ENCODE measurements at places on chromosomes 1 and 21.
A peak's percentile ranks its signal among the peaks of the same experiment; 100 is the strongest.

GRCh38 chr1:36913484-36914060, 120.7 kb downstream of the GRIK3 start:
- DNase-seq = no peak

- DNase-seq = no peak
Measured at GRCh38 chr1:151915061-151915686, 5.9 kb upstream of the THEM4 start.

- DNase-seq = no peak
Measured at GRCh38 chr1:23798662-23799142, 1.9 kb downstream of the GALE start.

GRCh38 chr1:94694226-94694915, 125.8 kb upstream of the SLC44A3 start:
- DNase-seq = no peak

GRCh38 chr1:88457197-88457596, 226.9 kb upstream of the PKN2 start:
- DNase-seq = no peak

- no peak for DNase-seq
Measured at GRCh38 chr21:35351434-35351833, 302.3 kb upstream of the RUNX1 start.

DNA sequence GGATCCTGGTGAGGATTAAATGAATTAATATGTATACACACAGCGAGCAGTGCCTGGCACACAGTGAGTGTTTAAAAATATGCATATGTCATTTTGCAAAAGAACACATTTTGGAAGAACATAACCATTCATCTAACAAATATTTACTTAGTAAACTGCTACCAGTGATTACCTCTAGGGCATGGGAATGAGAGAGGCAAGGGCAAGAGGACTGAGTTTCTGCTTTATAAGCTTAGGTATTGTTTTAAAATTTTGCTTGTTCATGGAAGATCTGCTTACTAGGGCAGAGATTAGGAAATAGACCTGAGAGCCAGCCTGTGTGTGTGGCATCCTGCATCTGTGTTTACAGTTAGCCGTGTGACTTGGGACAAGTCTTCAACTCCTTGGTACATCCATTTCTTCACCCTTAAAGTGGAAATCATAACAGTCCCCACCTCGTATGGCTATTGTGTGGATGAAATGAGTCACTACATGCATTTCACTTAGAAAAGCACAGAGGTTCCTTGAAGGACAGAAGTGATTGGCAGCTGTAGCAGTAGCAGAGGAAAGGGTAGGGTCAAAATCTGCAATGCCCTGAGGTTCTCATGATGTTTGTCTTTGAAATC, 198.5 kb upstream of the FMN2 start:
- no peak for DNase-seq

DNA sequence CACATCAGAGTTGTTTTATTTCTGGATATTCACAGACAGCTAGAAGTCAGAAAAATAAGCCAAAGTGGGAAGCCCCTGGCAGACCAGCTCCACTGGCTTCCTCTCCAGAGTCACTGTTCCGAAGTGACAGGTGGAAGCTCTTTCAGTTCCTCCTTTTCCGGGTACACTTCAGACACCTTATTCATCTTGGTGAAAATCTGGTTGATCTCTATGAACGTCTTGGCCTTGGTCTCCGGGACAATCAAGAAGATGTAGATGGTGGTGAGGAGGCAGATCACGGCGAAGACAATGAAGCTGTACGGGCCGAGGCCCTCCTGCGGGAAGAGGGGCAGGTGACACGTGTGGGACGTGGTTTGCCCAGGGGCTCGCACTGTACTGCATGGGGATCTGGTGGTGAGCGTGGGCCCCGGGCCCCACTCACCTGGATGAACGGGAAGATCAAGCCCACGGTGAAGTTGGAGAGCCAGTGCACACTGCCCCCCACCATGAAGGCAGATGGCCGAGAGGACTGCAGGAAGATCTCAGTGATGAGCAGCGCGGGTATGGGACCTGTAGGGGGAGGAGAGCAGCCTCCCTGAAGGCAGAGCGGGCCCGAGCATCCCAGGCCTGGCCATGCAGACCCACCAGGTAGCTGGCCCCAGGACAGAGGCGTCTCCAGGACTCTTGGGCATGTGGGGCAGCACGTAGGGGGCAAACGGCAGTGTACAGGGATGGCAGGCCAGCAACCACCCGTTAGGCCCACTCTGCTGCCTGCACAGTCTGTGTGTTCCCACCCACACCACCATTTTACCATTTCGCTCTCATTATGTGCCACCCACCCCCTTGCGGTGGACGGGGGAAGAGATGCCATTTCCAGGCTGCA, 11.5 kb upstream of the SLC2A7 start:
- no peak for DNase-seq

DNA sequence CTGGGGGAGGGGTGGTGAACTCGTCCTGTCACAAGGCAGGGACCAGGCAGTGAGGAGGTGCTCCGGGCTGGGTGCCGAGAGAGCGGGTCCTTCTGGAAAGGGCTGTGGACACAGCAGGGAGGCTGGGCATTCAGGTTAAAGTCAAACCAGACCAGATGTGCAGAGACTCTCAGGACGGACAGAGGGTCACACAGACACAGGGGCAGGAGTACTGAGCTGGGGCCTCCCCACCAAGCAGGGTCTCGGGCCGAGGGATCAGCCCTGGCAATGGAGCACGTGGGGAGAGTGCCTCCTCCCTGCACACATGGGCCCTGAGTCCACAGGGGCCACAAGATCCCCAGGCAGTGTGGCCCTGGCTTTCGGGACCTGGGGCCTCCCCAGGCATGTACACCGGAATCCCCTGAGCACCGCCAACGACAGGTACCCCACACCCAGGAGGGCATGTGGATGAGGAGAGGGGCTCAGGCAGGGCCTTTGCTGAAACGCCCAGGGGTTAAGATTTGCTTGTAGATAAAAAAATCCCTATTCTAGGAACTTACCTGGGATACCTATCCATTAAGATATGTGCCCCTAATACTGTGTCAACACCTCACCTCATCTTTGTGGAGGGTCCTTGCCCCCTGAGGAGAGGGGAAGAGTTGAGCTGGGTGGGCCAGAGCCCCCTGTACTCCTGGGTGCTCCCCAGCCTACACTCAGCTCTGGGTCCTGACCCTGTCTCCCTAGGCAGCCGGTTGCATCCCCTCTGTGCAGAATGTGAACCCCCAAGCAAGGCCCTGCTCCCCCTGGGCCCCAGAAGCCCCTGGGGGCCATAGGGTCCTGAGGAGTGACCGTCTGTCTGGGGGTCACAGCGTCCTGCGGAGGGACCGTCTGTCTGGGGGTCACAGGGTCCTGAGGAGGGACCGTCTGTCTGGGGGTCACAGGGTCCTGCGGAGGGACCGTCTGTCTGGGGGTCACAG, 46.9 kb upstream of the ADARB1 start:
- no peak for DNase-seq

GRCh38 chr1:76759171-76759860, 108.0 kb upstream of the ST6GALNAC5 start:
- no peak for DNase-seq

- peak; percentile 22 for DNase-seq
Measured at GRCh38 chr1:209657140-209657879, 5.1 kb upstream of the LAMB3 start.

GRCh38 chr1:18021242-18021641, 86.4 kb upstream of the IGSF21 start:
- DNase-seq = no peak

GRCh38 chr21:27586986-27587385, 620.1 kb upstream of the ADAMTS5 start:
- DNase-seq = no peak

- DNase-seq = no peak
Measured at GRCh38 chr1:46490656-46491442, 1.2 kb downstream of the DMBX1 start.

GRCh38 chr1:177669161-177669560, 300.7 kb downstream of the SEC16B start:
- DNase-seq = no peak

GRCh38 chr1:156705918-156706656, 704 bp upstream of the CRABP2 start:
- peak; percentile 84 for DNase-seq

GRCh38 chr1:47230692-47231300, 1.2 kb downstream of the TAL1 start:
- peak; percentile 33 for DNase-seq

- DNase-seq = no peak
Measured at GRCh38 chr1:247905181-247905580, 9.8 kb downstream of the OR2W3 start.

- DNase-seq = no peak
Measured at GRCh38 chr1:83691953-83692500, 306.9 kb downstream of the TTLL7 start.

GRCh38 chr1:115322631-115323030, 15.4 kb downstream of the NGF start:
- no peak for DNase-seq

- DNase-seq = peak; percentile 86
Measured at GRCh38 chr1:11650331-11650991, 3.8 kb downstream of the FBXO2 start.

- DNase-seq = no peak
Measured at GRCh38 chr1:167227934-167228378, 7.3 kb downstream of the POU2F1 start.

- DNase-seq = peak; percentile 19
Measured at GRCh38 chr1:148363439-148363810, 119.7 kb downstream of the PPIAL4G start.

DNA sequence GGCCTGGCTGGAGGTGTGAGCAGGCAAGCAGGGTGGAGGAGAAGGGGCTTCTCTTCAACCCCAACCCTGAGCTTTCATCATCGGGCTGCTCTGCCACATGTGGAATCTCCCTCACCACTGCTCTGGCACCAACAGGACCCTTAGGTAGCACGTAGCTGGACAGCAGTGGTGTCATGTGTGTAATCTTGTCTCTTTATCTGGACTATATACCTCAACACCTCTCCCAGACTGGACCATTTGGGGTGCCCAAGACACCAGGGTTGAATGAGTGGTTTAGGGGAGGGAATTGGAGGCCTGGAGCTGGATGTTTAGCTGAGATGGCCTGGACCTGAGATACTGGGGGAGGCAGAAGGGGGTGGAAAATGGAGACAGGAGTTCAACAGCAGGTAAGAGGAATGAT, 63.0 kb downstream of the UBE2T start:
- DNase-seq = no peak

- no peak for DNase-seq
Measured at GRCh38 chr1:34928699-34929496, 552 bp downstream of the DLGAP3 start.

DNA sequence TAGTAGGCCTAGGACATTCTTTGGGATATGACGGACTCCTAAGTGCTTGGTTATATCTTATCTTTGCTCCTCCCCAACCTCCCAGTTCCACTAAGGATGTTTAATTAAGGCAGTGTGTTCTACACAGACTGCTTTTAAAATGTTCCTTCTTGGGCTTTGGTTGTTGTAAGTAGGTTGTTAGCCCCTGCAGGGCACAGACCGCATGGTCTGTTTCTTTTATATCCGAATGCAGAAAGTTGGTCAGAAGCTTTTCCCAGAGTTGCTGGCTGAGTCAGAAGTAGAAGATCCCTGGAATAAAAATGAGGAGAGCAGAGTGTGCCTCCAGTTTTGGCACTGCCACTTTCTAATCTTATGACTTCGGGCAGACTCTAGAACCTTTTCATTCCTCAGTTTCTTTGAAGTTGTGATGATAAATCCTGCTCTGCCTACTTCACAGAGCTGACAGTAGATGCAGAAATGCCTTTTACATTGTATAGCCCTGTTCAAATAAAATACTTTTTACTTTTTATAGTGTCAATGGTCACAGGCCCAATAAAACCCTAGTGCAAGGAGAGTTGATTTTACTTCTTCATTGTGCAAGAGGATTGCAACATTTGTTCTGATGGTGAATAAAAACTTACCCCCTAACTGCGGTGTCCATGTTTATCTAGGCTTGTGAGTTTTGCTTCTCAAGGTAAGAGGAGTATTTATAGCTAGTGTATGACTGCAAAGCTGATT, 18.4 kb downstream of the FMN2 start:
- DNase-seq = no peak

GRCh38 chr1:209542585-209542984, 40.9 kb upstream of the CAMK1G start:
- no peak for DNase-seq

DNA sequence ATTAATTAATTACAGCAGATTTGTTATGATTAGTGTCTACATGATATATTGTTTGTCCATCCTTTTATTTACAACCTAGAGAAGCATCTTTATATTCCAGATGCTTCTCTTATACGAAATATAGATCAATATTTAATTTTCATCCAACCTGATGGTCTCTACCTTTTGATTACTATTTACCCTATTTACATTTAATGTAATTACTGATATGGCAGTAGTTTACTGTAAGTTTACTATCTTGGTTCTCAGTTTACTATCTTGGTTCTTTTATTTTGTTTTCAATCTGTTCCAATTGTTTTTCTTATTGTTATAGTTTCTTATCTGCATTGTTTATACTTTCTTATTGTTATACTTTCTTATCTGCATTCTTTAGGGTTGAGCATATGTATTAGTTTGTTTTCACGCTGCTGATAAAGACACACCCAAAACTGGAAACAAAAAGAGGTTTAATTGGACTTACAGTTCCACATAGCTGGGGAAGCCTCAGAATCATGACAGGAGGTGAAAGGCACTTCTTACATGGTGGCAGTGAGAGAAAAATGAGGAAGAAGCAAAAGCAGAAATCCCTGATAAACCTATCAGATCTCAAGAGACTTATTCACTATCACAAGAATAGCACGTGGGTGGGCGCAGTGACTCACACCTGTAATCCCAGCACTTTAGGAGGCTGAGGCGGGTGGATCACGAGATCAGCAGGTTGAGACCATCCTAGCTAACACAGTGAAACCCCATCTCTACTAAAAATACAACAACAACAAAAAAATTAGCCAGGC, 28.9 kb downstream of the FAF1 start:
- DNase-seq = no peak

DNA sequence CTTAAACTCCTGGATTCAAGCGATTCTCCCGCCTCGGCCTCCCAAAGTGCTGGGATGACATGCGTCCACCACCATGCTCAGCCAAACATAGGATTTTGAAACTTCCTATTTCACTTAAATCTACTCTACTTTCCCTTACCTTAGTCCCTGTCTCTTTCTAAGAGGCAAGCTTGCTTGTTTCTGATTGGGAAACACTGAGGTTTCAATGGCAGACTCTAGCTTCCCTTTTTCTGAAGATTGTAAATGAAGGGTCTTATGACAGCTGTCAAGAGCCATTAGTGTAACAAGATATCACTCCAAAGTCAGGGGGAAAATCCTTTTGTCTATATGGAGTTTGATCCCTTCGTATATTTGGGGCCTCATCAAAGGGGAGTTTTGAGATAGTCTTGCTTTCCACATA, 23.5 kb upstream of the LMO4 start:
- no peak for DNase-seq

Data from natural killer cell (primary cell).